ENCODE measurements at places on chromosomes 3 and 15.

- DNase-seq = no peak
These were observed 72.2 kb downstream of the ATP8B4 start for GRCh38 chr15:50046867-50047266.

DNA sequence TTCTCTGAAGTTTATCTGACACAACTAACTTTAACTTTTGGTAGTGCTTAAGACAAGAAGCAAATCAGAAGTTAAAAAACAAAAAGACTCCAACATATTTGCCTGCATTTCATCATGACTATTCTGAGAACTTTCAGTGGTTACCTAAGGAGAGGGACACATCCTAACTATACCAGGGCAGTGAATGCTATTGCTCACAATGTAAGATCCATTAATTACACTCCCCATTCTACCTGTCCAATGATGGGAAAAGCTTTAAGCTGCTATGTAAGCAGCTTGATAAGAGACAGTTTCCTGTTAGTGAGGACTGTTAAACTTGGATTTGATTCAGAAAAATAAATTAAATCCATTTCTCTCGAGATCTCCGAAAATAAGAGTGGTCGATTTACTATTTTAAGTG lies 37.5 kb downstream of the SERPINI1 start:
- no peak for DNase-seq

DNA sequence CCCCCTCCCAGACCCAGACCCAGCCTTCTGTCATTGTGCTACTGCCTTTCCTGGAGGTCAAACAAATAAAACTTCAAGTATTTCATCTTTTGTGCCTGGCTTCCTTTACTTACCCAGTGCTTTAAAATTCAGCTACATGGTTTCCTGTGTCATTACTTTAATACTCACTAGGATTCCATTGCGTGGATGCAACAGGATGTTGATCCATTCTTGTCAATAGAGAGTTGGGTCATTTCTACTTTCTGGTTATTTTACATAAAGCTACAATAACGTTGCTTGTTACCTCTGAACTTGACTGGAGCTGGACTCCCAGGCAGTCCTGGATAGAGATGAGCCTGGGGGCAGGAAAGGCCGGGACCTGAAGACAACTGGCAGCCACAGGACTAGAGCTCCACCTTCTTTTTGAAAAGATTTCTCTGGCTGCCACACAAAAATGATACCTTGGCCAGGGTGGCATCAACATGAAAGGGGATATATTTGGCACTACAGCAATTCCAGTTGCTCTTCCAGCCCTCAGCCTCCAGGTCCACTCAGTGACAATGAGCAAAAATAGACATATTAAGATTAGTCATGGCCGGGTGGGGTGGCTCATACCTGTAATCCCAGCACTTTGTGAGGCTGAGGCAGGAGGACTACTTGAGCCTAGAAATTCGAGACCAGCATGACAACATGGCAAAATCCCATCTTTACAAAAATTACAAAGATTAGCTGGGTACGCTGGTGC lies 23.3 kb upstream of the HEG1 start:
- DNase-seq = no peak

GRCh38 chr15:85398822-85399221 lies 18.4 kb downstream of the AKAP13 start:
- no peak for DNase-seq
